Urinary bladder (tissue), 4 donors: ENCODE measurements at places on chromosomes 4 and X. TPM values are rescaled to one million over a fixed set of nuclear protein-coding genes. Genes with fewer than 3 reads are reported as not detected.

GRCh38 chrX:64571011-64571410, 175.8 kb upstream of the MTMR8 start:
- DNase-seq, result no peak

DNA sequence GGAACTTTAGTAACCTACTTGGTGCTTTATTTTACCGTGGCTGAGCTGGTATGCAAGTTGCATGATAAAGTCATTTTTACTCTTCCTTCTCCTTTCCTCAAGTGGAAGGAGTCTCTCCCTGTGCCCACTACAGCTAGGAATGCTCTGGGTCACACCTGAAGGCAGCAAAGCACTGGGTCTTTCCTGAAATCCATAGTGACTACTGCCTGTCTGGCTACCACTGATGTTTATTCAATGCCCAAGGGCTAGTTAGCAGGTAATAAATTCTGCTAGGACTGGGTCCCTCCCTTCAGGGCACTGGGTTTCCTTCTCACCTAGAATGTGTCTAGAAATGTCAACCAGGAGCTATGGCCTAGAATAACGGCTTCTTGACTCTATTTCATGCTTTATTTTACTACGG, 1081.4 kb downstream of the FAT4 start:
- DNase-seq, result no peak

LAP3 gene
- polyA plus RNA-seq, result 75.8 TPM

DNA sequence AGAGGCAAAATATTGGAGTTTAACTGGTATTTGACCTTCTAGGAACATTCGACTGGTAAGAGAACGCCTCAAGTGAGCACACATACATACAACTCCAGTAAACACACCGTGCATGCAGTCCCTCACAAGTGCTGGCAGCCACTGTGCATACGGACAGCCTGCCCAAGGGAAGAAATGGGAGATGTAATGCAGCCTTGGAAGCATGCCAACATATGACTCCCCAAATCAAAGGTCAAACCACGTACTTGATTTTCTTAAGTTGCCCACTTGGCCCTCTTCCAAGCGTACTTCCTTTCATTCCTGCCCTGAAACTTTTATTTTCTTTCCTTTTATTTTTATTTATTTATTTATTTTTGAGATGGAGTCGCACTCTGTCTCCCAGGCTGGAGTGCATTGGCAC, 206.6 kb downstream of the SPRY1 start:
- DNase-seq, result no peak

- no peak for DNase-seq
These were observed 113.0 kb downstream of the DTHD1 start for GRCh38 chr4:36394352-36394903.

- DNase-seq, result no peak
These were observed 53.3 kb upstream of the CCDC160 start for GRCh38 chrX:134183665-134184064.

GRCh38 chrX:139889760-139890159, 43.1 kb downstream of the ATP11C start:
- DNase-seq, result no peak

NCAPG gene
- polyA plus RNA-seq, result 0.15 TPM
